ENCODE measurements at places on chromosomes 3 and 15.

DNA sequence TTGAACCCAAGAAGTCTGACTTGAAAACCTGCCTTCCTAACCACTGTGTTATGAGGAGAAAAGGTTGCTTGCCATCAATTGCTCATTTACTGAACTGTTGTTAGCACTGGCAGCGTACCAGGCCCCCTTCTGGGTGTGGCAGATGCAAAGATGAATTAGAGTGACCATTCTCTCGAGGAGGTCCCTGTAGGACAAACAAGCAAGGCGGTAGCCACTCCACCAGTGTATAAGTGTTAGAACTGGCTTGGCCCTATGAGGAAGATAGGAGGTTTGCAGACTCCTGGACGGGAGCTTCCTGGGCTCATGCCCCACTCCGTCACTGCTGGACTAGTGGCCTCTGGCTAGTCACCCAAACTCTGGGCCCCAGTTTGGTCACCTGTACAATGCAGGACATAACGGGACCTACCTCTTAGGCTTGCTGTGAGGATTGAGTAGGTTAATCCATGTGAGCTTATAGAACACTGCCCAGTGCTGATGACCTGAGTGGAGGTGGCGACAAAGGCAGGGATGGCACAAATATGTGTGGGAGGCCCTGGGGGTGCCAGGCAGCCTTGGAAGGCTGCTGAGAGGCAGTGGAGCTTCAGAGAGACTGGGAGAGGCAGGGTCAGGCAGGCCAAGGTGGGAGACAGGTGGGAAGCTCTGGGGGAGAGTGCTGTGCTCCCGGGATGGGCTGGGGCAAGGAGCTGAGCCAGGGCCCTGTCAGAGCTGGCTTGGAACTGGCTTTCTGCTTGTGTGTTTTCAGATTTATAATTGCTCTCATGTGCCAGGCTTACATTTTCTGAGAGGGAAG lies 145.9 kb downstream of the DNAJB8 start:
- peaks cover 6% of the 10 kb centered on the region for H3K36me3 ChIP-seq
- H3K4me1 ChIP-seq = no peaks in the 10 kb centered on the region

DNA sequence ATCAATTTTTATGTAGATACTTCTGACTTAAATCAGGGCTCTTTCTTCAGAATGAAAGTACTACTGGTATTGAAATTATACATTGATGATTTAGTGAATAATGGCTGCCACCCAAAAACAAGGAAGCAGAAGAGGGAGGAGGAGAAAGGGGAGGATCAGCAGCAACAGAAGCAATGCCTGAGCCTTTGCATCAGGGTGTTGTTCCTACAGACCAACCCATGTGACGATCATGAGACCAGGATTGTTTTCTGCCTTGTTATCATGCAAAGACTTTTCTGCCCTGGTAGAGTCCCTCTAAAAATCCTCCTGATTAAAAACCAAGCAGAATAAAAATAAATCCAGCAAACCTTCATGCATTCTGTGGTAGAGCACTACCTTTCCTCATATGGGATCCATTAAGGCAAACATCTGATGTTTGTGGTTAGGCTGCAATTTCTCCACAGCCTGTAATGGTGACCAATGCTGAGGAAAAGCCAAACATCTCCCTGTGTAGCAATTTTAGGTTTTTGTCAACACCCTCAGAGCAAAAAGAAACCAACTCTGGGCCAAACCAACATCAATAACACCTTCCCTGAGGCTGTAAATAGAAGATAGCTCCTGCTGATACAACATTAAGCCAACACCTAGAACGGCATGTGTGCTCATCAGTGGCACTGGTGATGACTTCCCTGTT lies 191.7 kb downstream of the ATP8B4 start:
- H3K27me3 ChIP-seq = no peaks in the 10 kb centered on the region
- H3K4me3 ChIP-seq = no peak overlapping the region
- no peak overlapping the region for H3K27ac ChIP-seq
- no peak for DNase-seq
- H3K36me3 ChIP-seq = no peaks in the 10 kb centered on the region

GRCh38 chr3:3639078-3639477 lies 160.2 kb upstream of the LRRN1 start:
- no peak overlapping the region for H3K4me3 ChIP-seq
- H3K27me3 ChIP-seq = no peaks in the 10 kb centered on the region
- no peaks in the 10 kb centered on the region for H3K36me3 ChIP-seq
- H3K27ac ChIP-seq = no peak overlapping the region
- no peak for DNase-seq

DNA sequence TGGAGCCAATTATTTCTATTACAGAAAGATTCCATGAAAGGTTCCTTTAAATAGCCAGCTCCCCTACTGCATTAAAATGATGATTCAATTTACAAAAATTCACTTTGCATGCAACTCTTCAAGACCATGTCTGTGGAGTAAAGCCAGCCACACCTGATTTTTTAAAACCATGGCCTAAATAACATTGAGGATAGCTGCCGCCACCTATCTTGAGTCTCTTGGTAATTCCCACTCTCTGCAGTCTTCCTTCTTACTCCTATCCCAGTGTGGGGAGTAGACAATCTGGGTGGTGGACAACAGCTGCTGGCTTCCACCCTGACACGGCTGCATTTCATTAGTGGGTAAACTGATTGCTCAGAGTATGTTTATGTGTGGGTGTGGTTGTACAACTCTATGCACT lies 10.7 kb downstream of the LRTM1 start:
- no peak for DNase-seq
- H3K4me1 ChIP-seq = no peaks in the 10 kb centered on the region
- H3K36me3 ChIP-seq = no peaks in the 10 kb centered on the region
- no peak overlapping the region for H3K4me3 ChIP-seq
- no peak overlapping the region for H3K27ac ChIP-seq
- H3K27me3 ChIP-seq = no peaks in the 10 kb centered on the region

- H3K36me3 ChIP-seq = no peaks in the 10 kb centered on the region
- H3K4me3 ChIP-seq = no peak overlapping the region
- DNase-seq = no peak
- H3K27me3 ChIP-seq = no peaks in the 10 kb centered on the region
Measured at GRCh38 chr15:68586274-68586961, 7.6 kb downstream of the CORO2B start.

GRCh38 chr15:65904301-65904700 lies 35.0 kb downstream of the RAB11A start:
- no peak for DNase-seq
- no peak overlapping the region for H3K4me3 ChIP-seq
- H3K27me3 ChIP-seq = no peaks in the 10 kb centered on the region
- no peak overlapping the region for H3K27ac ChIP-seq
- H3K36me3 ChIP-seq = no peaks in the 10 kb centered on the region
- peaks cover 22% of the 10 kb centered on the region for H3K4me1 ChIP-seq

- no peak overlapping the region for H3K4me3 ChIP-seq
- peaks cover 9% of the 10 kb centered on the region for H3K4me1 ChIP-seq
- no peaks in the 10 kb centered on the region for H3K36me3 ChIP-seq
- H3K27me3 ChIP-seq = no peaks in the 10 kb centered on the region
- no peak for DNase-seq
Measured at GRCh38 chr15:25418202-25418601, 20.6 kb downstream of the UBE3A start.

- H3K27ac ChIP-seq = no peak overlapping the region
- H3K27me3 ChIP-seq = no peaks in the 10 kb centered on the region
- H3K4me1 ChIP-seq = no peaks in the 10 kb centered on the region
- H3K4me3 ChIP-seq = no peak overlapping the region
- no peak for DNase-seq
Measured at GRCh38 chr3:134126153-134126552, 96.4 kb upstream of the SLCO2A1 start.

DNA sequence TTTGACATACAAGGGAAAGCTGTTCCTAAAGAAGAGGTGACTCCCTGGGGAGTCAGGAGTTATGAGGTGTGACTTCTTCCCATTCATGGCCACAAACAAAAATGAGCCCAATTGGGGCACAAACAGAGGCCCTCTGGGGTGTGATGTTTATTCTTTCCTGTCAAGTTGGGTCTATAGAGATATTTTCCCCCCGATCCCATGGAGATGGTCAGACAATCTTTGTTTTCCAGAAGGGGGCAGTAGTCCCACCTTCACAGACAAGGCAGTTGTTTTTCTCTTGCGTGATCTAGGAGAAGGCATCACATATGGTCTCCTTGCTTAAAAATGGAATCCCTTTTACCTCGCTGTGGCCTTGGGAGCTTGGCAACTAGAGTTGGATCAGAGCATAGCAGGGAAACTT lies 110.3 kb downstream of the MFSD1 start:
- H3K4me1 ChIP-seq = no peaks in the 10 kb centered on the region
- no peaks in the 10 kb centered on the region for H3K27me3 ChIP-seq
- H3K36me3 ChIP-seq = no peaks in the 10 kb centered on the region
- H3K4me3 ChIP-seq = no peak overlapping the region
- no peak for DNase-seq

GRCh38 chr3:31559872-31560534 lies 27.3 kb downstream of the STT3B start:
- no peak overlapping the region for H3K27ac ChIP-seq
- no peaks in the 10 kb centered on the region for H3K36me3 ChIP-seq
- no peak overlapping the region for H3K4me3 ChIP-seq
- H3K27me3 ChIP-seq = no peaks in the 10 kb centered on the region
- no peak for DNase-seq

DNA sequence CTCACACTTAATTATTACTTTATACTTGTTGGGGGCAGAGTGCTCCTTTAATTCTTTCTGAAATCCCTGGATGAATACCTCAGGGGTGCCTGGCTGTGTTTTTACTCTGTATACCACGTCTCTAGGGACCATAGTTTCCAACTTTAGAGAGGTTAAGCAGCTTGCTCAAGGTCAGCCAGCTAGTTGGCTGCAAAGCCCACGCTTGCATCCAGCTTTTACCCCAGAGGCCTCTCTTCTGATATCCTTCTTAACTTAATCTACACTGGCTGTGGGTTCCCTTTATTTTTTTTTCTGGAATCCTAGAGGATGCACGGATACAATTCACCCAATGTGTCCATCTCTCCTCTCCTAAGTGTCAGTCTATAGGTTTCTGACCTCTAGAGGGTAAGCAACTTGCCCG lies 1.4 kb downstream of the PDZRN3 start:
- H3K27ac ChIP-seq = no peak overlapping the region
- H3K4me1 ChIP-seq = no peaks in the 10 kb centered on the region
- H3K4me3 ChIP-seq = no peak overlapping the region
- DNase-seq = no peak
- H3K27me3 ChIP-seq = no peaks in the 10 kb centered on the region
- H3K36me3 ChIP-seq = no peaks in the 10 kb centered on the region

- no peak for DNase-seq
- no peaks in the 10 kb centered on the region for H3K27me3 ChIP-seq
- H3K4me3 ChIP-seq = no peak overlapping the region
- no peaks in the 10 kb centered on the region for H3K36me3 ChIP-seq
- no peak overlapping the region for H3K27ac ChIP-seq
- H3K4me1 ChIP-seq = peaks cover 5% of the 10 kb centered on the region
Measured at GRCh38 chr3:124669470-124669869, 60.8 kb upstream of the UMPS start.

DNA sequence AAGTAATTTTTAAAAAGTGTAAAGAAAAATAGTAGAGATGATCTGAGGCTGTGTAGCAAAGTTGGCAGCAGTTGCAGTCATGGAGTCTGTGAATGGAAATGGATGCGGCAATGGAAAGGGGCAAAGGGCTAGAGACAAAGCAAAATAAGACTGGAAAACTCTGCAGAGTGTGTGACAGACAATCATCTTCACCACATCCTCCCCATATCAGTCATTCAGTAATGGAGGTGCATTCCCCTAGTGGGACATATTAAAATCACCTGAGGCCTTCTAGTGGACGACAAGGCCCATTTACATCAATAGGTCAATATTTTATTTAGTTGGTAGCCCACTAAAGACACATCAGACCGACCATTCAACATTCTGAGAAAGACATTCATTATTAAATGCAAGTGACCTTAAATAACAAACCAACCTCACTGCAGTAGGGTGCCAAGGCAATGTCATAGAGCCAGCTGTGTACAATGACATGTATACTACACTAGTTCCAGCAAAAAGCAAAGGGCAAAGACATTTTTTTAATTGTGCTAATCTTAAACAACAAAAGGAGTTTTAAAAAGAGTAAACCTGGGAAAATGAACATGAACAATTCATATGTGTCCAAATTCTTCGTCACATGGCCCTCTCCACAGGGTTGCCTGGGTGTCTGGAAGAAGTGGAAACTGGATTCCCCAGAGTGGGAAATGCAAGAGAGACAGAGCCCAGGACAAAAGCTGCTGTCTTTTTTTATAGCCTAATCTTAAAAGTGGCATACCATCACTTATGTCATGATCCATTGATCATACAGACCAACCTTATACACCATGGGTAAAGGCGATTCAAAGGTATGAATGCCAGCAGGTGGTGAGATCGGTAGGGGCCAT lies 15.6 kb upstream of the RAP2B start:
- no peaks in the 10 kb centered on the region for H3K36me3 ChIP-seq
- no peaks in the 10 kb centered on the region for H3K27me3 ChIP-seq
- no peak for DNase-seq
- H3K4me1 ChIP-seq = no peaks in the 10 kb centered on the region
- no peak overlapping the region for H3K27ac ChIP-seq
- H3K4me3 ChIP-seq = no peak overlapping the region

GRCh38 chr3:58161435-58162398 lies 49.1 kb downstream of the DNASE1L3 start:
- no peak for DNase-seq
- H3K36me3 ChIP-seq = peaks cover 27% of the 10 kb centered on the region
- no peaks in the 10 kb centered on the region for H3K27me3 ChIP-seq
- H3K27ac ChIP-seq = no peak overlapping the region
- no peak overlapping the region for H3K4me3 ChIP-seq

- H3K4me1 ChIP-seq = no peaks in the 10 kb centered on the region
- H3K27ac ChIP-seq = no peak overlapping the region
- H3K4me3 ChIP-seq = no peak overlapping the region
- no peaks in the 10 kb centered on the region for H3K27me3 ChIP-seq
- no peaks in the 10 kb centered on the region for H3K36me3 ChIP-seq
Measured at GRCh38 chr3:96236522-96236921, 577.9 kb upstream of the EPHA6 start.

DNA sequence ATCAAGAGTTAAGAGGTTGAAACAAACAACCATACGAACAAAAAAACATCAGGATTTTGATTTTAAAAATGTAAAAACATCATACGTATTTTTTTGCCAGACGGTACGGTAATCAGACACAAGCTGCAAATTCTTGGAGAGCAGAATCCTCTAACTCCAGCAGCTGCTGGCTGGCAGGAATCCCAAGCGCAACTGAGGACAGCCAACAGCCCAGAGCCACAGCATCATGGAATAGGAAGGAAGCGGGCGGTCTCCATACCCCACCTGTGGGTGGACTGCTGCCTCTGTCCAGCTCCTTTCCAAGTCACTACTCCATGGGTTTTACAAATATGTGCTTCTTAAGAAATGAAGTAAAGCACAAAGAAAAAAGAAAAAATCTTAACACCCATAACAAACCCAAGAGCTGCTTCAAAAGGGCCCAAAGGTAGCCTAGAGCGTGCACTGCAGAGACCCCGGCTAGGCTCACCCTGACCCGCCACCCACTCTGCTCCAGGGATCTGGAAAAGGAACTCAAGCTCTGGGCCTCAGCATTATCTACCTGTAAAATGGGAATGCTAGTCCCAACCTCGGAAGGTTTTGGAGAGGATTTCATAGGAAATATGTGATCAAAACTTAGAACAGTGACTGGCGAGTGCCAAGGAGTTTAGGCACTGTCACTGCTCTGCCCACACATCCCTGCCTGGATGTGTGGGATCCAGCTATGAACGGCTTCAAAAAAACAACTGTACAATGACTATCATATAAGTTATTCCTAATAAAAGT lies 33.4 kb downstream of the ZXDC start:
- H3K4me3 ChIP-seq = no peak overlapping the region
- no peaks in the 10 kb centered on the region for H3K4me1 ChIP-seq
- no peaks in the 10 kb centered on the region for H3K27me3 ChIP-seq
- DNase-seq = no peak
